ENCODE measurements at places on chromosomes 6 and 20. TPM values are rescaled to one million over a fixed set of nuclear protein-coding genes. Genes with fewer than 3 reads are reported as not detected.

Gene TSBP1
- not detected for total RNA-seq

Gene EBF4
- total RNA-seq: 5.1 TPM

Gene GJA10
- total RNA-seq: not detected

Gene PNPLA1
- not detected for total RNA-seq

Gene CALHM5
- not detected for total RNA-seq

Gene CYP39A1
- total RNA-seq: 2.9 TPM

Gene KCNK15
- total RNA-seq: 0.20 TPM

Gene MOXD1
- 1.3 TPM for total RNA-seq

Gene IL17A
- total RNA-seq: not detected

Gene PRKN
- total RNA-seq: not detected

Gene EDN3
- total RNA-seq: not detected

Gene LPA
- not detected for total RNA-seq

Gene MCCD1
- not detected for total RNA-seq

Gene PRND
- not detected for total RNA-seq

Gene NT5DC1
- total RNA-seq: 33.5 TPM

Gene CBLN4
- total RNA-seq: not detected

Gene TCF19
- 26.0 TPM for total RNA-seq

Gene PACRG
- total RNA-seq: not detected

Gene SUN5
- total RNA-seq: not detected

Gene PREX1
- total RNA-seq: 3.3 TPM

Gene SNAP91
- total RNA-seq: not detected

Gene HLA-DQA1
- total RNA-seq: not detected

Gene ADGB
- total RNA-seq: not detected

Gene EDN1
- 3.3 TPM for total RNA-seq

Gene ZC2HC1B
- not detected for total RNA-seq

Gene CLVS2
- total RNA-seq: not detected

Gene GPLD1
- total RNA-seq: 1.7 TPM

Gene SYCP2
- 3.0 TPM for total RNA-seq

Gene SOX4
- total RNA-seq: 32.8 TPM

Gene C20orf202
- total RNA-seq: not detected

Gene OR2H1
- total RNA-seq: not detected

Gene DPPA5
- total RNA-seq: not detected

Gene SMLR1
- total RNA-seq: not detected

Gene CASS4
- total RNA-seq: 0.15 TPM

Gene DSP
- 109 TPM for total RNA-seq

Gene WFDC12
- total RNA-seq: not detected

Gene ARFGEF2
- 39.9 TPM for total RNA-seq

Gene HTR1B
- not detected for total RNA-seq

Gene TMEM74B
- total RNA-seq: 0.44 TPM

Gene PPIL6
- 13.0 TPM for total RNA-seq

Gene MYMX
- not detected for total RNA-seq

Gene GGTLC1
- 0.43 TPM for total RNA-seq

Gene CD93
- 0.07 TPM for total RNA-seq

Gene CHRNA4
- not detected for total RNA-seq

Gene NKAIN4
- not detected for total RNA-seq

Gene PLCB4
- total RNA-seq: 14.9 TPM

Gene ARFGEF3
- total RNA-seq: 10.0 TPM
